ENCODE measurements at places on chromosomes 7 and 10.

- DNase-seq, result peak; percentile 34
These were observed 97.4 kb upstream of the PDCD4 start for GRCh38 chr10:110774069-110775019.

DNA sequence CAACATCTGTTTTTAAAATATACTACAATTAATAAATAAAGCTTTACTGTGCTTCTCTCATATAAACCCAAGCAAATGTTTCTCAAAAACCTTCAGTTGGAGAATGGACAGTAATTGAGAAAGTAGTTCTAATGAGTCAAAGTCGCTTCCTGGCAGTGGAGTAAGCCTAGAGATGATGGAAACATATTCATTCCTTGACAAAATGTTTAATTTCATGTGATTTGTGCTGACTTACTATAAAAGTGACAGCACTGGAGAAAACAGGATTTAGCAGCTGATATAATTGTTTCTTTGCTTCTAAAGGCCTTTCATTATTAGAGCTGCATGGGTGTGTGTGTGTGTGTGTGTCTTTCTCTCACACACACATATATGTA lies 9.0 kb downstream of the ELMO1 start:
- DNase-seq, result no peak

- DNase-seq, result no peak
These were observed 151.9 kb downstream of the NEURL1 start for GRCh38 chr10:103645141-103646054.

- no peak for DNase-seq
These were observed 28.2 kb downstream of the ADK start for GRCh38 chr10:74179111-74179710.

DNA sequence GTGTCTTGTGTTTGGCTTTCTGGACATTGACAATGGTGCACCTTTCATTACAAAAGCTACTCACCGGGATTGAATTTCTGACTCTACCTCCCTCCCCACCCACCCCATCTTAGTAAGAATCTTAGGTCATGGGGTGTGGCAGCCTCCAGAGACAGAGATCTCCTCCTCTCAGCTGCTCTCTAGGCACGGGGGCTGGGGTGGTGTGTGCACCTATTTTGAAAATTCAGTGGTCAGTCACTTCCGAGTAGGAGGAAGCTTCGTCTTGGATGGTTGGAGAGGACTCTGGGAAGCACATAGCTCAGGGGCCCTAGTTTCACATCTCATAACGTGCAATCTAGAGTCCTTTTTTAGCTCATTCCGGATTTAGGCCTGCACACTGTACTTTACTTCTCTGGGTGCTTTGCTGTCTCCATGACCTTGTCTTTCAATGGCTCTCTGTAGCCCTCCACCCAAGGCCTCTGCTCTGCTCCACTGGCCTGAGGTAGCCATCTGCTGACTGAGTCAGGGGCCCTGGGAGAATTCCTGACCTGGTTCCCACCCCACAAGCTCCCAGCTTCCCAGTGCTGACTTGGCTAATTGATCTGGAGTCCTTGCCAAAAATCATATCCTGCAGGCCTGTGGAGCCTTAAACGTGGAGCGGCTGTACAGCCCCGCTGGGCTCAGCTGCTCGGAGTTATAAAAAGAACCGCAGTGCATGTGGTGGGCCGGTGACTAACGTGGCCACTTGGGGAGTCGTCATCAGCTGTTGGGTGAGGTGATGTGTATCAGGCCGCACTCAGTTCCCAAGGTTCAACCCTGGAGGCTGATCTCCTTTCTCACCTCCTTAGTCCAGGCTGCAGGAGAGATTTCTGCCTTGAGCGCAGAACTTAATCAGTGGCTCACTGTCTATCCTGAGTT lies 19.3 kb upstream of the ADAMTS14 start:
- DNase-seq, result no peak

DNA sequence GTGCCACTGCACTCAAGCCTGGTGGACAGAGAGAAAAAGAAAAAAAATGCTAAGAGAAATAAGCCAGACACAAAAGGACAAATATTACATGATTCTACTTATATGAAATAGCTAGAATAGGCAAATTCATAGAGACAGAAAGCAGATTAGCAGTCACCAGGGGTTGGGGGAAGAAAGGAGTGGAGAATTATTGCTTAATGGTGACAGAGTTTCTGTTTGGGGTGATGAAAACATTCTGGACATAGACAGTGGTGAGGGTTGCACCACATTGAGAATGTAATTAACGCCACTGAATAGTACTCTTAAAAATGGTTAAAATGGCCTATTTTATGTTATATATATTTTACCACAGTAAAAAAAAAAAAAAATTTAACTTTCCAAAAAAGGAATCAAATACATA lies 6.4 kb upstream of the NT5C2 start:
- DNase-seq, result no peak

DNA sequence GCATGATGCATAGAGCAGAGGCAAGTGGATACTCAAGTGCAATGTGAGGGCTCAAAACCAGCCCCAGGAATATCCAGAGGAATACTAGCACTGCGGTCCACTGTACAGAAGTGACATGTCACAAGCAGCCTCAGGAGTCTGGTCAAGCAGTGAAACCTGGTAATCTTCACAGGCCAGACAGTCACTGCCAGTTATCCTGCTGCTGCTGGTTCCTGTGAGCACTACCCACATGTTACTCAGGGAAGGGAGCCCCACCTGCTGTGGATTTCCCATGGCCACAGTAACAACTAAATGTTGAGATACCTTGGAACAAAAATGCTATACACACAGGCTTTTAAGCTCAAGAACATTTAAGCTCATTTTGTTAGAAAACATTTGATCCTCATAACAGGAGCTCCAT lies 103.0 kb downstream of the RNF133 start:
- DNase-seq, result no peak

- DNase-seq, result no peak
These were observed 238.2 kb upstream of the AGK start for GRCh38 chr7:141312828-141313521.

DNA sequence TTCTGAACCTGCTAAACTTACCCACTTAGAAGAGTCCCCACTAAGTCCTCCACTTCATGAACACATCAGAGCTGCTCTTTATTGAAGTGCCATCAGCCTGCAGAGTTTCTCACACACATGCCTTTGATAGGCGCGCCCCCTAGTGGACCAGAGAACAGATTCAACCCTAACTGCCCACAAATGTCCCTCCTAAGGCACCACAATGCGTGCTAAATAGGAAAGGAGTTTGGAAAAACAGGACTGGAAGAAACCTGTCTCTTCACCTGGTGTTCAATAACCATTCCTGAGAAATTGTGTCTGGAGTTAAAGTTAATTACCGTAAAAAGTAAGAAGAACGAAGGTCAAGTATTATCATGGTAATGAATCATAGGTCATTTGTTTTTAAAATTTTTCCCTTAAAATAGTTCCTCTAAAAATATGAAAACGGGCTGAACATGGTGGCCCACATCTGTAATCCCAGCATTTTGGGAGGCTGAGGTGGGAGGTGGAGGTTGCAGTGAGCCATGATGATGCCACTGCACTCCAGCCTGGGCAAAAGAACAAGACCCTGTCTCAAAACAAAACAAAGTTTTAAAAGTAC lies 249.7 kb downstream of the ELMO1 start:
- DNase-seq, result peak; percentile 61

- DNase-seq, result no peak
These were observed 858 bp downstream of the COPS6 start for GRCh38 chr7:100089458-100090196.

DNA sequence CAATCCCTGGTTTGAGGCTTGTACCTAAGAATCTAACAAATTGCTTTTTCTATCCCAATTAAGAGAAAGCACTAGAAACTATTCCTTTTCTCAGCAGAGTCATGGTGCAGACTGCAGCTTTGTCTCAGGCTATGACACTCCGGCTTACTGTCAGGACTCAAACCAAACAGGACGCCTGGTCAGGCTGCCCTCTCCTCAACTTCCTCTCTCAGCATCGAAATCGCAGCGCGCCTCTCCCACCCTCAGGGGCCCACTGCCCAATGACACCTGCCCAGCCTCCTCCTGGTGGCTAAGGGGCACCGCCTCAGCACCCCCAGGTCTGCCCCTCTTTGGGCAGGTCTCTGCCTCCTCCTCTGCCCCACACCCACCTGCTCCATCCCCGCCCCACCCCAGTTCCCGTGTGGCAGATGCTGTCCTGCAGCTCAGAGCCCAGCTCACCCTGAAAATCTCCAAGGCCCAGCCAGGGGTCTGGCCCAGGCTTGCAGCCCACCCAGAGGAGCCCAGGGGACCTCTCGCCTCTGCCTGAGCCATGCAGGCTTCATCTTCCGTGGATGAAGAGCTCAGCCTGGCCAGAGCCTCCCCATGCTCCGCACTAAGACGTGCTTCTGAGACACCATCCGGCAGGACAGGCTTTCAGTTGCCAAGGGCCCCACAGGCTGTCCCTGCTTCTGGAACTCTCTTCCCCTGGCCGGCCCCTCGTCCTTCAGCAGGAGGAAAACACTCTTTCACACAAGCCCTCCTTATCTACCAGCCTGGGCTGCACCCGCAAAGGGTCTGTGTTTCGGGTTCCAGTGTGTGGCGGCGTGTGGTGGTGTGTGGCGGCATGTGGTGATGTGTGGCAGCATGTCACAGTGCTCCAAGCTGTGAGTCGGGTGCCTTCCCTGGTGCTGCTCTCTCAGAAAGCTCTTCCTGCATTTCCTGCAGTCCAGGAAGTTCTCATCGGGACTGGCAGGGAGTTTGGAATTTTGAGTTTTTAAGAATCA lies 16.4 kb upstream of the PTPRN2 start:
- DNase-seq, result no peak

GRCh38 chr7:36198854-36199266 lies 45.8 kb downstream of the EEPD1 start:
- no peak for DNase-seq

- no peak for DNase-seq
These were observed 251.7 kb upstream of the GNAI1 start for GRCh38 chr7:79882922-79883321.

DNA sequence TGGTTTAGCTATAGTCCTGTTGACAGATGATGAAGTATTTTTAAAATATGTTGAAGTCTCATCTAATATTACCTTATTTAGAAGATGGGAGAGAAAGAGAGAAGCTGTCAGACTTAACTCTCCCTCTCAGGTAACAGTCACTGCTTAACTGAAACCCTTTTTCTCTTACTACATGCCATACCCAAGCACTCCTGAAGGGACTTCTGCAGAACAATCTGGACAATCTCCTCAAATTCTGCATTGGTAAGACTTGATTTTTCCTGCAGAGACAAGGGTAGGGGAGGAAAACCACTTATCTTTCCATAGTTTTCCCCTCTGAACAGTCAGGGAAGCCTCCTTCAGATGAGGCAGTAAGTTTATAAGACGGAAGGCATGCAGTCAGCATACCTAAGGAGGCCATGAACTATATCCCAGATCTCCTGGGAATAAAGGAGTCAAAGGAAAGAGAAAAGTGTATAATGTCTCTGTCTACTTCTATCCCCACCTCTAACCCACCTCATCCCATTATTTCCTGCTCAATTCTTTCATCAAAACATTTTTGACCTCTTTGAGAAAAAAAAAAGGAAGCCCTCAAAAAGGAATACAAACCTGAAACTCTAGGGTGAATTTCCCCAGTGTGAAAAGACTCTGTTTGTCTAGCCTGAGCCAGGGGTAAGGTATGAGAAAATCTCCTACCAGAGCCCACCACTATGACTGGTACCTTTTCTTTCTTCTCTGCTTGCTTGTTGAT lies 9.4 kb downstream of the ZCWPW1 start:
- DNase-seq, result no peak

GRCh38 chr10:75956624-75957023 lies 525.2 kb downstream of the LRMDA start:
- DNase-seq, result no peak

DNA sequence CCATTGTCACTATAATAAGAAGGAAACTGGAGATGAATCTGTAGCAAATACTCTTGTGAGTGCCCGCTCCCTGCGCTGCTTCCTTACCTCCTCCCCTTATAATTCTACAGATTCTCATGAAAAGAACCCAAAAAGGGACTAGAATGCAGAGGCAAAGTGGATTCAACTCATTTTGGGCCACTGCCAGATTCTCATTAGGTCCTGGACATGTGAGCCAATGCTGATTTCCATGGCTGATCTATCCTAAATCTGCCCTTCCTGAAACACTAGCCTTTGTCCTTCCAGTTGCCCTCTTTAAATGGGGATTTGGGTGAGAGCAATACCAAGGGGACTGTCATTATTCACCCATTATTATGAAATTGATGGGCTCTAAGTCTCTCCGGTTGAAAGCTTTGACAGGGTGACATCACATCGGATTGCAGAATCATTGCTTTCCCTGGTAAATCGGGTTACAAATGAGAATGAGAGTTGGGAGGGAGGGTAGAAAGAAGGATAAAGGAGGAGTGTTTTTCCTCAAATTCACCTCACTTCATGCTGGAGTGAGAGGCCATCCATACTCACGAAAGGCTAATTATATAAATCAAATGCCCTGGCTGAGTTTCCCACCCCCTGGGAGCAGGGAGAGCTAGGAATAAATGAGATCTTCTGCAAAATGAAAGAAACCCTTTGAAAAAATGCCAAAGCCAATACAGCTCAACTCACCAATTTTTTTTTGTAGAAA lies 37.5 kb downstream of the PTN start:
- DNase-seq, result no peak

GRCh38 chr10:58666024-58666423 lies 153.4 kb downstream of the BICC1 start:
- DNase-seq, result no peak

GRCh38 chr7:537911-538634 lies 18.4 kb upstream of the PDGFA start:
- DNase-seq, result no peak

- no peak for DNase-seq
These were observed 251.7 kb upstream of the PITRM1 start for GRCh38 chr10:3424111-3424851.

- DNase-seq, result no peak
These were observed 10.4 kb downstream of the ADCY1 start for GRCh38 chr7:45584261-45585210.

DNA sequence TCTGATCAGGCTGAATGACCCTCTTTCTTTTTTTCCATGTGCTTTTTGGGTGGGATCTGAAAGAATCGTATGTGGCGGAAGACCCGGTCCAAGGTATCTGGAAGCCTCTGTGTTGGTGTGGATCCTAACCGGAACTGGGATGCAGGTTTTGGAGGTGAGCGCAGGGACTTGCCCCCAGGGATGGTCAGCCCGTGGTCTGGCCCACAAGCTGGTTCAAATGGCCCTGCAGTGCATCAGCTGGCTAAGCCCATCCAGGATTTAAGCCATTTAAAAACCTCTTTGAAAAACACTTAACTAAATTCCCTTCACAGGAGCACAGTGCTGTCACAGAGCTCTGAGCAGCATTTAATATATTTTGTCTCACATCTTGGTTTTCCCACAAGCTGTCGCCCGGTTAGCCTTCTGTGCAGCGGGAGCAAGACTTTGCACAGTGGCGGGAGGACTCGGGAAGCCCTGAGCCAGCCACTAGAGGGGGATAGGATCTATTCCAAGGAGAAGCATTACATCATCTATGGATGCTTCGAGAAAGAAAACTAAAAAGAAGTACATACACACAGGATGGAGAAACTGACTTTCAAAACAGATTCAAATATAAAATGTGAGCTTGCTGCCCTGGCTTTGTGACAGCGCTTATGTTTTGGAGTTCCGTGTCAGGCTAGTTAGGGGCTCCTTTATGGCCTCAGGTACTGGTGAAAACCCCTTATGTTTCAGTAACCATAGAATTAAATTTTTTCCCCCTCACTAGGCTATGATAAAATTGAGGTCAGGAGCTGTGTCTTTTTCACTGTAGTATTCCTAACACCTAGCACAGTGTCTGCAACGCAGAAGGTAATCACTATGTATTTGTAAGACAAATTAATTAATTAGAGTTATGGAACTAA lies 11.3 kb downstream of the CPA2 start:
- no peak for DNase-seq

Data from stimulated activated naive CD4-positive, alpha-beta T cell treated with Interleukin-2 at 50 U/mL for 16 hours (primary cell).